Memory B cell (primary cell): ENCODE measurements at places on chromosomes 5 and 9.

GRCh38 chr5:151757233-151758140 lies 944 bp downstream of the ATOX1 start:
- no peak for DNase-seq

DNA sequence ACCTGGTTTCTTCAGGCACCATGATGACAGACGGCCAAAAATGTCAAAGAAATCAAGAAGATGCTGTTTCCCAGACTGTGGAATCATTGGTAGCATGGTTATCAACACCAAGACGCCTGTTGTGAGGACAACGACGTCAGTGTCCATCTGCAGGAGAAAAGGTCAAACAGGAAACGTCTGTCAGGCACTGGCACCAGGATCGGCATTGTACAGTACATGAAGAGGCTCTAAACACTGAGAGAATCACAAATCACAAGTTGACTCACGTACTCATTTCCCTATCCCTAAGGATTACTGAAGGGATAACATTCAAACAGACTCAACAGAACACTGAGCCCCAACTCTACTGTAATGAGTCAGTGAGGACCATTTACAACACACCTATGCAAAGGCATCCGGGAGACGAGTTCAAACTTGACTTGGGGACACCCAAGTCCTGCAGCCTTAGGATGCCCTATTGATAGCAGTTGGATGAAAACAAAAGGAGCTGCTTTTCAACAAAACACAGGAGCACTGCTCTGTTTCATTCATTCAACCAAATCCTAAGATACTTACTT lies 21.0 kb downstream of the TSC1 start:
- no peak for DNase-seq

DNA sequence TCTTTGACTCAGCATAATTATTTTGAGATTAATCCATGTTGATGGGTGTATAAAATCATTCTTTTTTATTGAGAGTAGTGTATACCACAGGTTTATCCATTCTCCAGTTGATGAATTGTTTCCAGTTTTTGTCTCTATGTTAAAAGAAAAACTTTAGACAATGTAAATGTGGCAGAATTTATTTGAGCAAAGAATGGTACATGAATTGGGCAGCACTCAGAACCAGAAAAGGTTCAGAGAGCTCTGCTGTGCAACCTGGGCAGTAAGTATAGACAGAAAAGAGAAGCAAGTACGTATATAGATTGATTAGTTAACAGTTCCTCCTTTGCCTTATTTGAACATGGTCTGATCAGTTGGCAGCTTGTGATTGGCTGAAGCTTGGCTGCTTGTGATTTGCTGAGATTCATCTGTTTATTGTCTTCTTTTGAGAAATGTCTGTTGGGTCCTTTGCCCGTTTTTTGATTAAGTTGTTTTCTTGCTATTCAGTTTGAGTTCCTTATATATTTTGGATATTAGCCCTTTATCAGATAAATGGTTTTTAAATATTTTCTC lies 41.4 kb downstream of the CDC42SE2 start:
- DNase-seq, result no peak

- DNase-seq, result no peak
Observed at GRCh38 chr9:5630081-5630507, 1.2 kb downstream of the RIC1 start.

- no peak for DNase-seq
Observed at GRCh38 chr5:36305571-36306326, 4.0 kb upstream of the RANBP3L start.

DNA sequence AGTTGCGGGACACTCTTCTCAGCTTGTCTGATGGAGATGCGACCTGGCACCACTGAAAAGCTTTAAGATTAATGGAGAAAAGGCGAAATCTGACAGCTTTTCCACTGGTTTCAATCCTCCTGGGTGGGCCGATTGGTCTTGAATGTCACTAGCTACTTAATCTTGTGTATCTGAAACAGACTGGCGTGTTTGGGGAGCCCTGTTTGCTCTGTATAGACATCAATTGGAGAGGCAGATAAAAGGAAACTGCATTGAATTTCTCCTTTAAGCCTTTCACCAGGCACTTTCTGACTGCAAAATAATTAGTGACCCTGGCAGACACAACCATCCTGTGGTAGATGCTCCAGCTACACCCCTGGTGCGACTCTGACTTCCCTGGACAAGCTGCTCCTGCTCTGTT lies 224.2 kb downstream of the NDUFS4 start:
- DNase-seq, result no peak

DNA sequence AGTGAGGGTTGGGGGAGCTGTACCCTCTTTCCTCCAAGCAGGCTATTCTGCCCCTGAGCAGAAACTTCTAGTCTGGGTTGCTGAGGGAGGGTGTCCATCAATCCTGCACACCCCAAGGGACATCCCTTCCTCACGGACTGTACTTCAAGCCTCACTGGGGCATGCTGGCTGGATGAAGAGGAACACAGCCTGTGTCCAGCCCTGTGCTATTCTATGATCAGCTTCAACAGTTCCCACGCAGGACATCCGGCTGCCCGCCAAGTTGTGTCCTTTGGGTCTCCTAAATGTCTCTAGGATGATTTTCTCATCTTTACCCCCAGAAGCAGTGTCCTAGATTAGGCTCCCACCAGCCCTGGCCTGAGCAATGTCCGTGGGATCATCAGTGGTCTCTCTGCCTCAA lies 68.1 kb downstream of the CRB2 start:
- no peak for DNase-seq

DNA sequence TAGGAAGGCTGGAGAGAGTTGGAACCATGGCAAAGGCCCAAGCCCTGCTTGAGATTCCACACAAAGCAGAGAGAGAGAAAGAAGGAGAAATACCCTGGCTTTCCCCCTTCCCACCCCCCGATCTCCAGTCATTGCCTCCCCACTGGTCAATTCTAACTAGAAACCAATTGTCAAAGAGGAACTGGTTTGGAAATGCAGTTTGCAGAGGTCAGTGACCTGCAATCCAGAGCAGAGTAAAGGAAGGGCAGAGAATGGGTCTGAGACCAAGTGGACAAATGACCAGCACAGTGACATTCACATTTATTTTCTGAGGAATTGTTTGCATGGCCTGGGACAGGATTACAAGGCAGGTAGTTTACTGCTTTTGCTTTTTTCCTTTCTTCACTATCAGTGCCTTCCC lies 37.5 kb upstream of the ZFYVE16 start:
- DNase-seq, result no peak

GRCh38 chr9:97688654-97689053 lies 8.5 kb downstream of the XPA start:
- no peak for DNase-seq

DNA sequence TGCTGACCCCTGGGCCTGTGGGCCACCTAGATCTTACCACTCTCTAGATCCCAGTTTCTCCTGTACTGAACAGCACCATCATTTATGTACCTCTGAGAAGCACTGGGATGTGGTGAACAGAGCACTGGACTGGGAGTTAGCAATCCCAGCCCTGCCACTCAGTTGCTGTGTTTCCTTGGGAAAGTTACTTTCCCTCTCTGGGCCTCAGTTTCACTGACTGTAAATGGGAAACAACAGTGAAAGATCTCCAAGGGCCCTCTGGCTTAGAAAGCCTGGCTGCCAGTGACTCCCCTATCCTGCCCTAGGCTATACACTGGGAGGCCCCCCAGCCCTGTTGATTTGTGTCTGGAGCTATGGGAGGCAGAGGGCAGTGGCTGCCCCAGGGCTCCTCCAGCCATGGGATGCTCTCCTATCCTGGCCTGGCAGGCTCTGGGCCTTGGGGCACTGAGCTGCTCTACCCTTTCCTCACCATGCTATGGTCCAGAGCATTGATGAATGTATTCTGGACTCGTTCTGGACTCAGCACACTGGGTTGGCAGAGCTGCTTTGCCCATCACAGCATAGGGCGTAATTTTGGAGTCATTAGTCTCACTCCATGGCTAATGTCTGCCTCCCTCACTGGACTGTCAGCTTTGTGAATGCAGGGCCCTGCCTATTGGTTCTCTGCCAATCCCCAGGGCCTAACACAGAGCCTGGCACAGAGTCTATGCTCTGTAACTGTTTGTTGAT lies 99.3 kb downstream of the RGS3 start:
- no peak for DNase-seq

- no peak for DNase-seq
Observed at GRCh38 chr9:36980148-36980974, 53.7 kb downstream of the PAX5 start.

DNA sequence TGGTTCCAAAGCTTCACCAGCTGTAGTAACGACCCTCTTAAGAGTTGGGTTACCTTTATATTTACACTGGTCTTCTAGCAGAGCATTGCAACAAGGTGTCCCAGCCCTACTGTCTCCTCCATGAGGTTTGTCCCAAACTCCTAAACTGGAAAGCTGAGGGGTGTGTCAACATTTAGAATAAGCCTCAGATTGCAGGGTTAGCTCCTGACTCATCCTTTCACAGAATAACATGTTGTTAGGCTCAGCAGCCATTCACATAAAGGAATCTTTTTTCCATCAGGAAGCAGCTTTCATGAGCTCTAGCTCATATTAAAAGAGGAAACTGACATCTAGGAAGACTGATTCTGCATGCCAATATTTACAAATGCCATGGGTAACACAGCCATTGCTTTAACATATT lies 238.7 kb downstream of the EFNA5 start:
- DNase-seq, result no peak

- DNase-seq, result peak; percentile 60
Observed at GRCh38 chr5:181181650-181182565, 23.1 kb downstream of the TRIM7 start.

DNA sequence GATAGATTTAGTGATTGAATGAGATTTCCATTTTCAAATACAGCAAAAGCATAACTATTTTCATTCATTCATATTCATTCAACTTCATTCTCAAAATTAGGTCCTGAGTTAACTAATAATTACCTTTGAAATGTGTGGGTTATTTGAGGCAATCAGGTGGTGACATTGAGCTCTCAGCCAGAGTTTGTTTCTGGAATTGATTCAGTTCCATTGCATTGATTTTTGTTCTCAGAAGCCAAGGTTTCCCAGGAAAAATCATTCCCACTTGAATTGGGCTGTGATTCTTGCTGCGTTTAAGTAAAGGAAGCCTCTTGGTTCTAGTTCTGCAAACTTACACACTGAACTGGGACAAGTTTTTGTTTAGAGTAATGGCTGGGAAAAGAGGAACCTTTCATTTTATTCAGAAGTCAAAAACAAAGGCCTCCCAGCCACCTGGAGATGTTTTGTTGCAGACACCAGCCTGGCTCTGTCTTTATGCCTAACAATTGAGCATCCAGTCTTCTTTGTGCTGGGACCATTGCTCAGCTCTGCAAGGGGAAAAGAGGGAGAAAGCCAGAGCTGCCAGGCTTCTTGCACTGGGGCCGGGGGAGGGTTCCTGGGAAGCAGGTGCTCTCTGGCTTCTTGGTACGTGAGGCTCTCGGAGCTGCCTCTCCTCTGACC lies 198.6 kb downstream of the TRIO start:
- no peak for DNase-seq

DNA sequence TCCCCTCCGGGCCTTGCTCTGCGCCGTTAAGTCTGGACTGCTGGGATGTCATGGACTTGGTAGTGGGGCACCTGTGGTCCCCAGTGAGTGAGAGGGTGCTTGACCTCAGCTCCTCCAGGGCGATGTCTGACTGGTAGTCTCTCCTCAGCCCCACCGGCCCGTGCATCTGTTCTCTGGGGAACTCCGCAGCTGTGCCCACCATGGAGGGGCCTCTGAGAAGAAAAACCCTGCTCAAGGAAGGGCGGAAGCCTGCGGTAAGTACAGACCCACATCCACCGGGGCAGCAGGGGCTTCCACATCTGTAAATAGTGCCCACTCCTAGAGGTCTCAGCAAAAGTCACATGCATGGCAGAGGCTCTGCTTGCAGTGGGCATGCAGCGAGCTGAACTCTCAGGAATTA lies 52.6 kb upstream of the GARNL3 start:
- DNase-seq, result no peak

GRCh38 chr5:6455571-6456200 lies 7.0 kb downstream of the UBE2QL1 start:
- no peak for DNase-seq

- peak; percentile 15 for DNase-seq
Observed at GRCh38 chr5:58459146-58460001, 512 bp downstream of the PLK2 start.

DNA sequence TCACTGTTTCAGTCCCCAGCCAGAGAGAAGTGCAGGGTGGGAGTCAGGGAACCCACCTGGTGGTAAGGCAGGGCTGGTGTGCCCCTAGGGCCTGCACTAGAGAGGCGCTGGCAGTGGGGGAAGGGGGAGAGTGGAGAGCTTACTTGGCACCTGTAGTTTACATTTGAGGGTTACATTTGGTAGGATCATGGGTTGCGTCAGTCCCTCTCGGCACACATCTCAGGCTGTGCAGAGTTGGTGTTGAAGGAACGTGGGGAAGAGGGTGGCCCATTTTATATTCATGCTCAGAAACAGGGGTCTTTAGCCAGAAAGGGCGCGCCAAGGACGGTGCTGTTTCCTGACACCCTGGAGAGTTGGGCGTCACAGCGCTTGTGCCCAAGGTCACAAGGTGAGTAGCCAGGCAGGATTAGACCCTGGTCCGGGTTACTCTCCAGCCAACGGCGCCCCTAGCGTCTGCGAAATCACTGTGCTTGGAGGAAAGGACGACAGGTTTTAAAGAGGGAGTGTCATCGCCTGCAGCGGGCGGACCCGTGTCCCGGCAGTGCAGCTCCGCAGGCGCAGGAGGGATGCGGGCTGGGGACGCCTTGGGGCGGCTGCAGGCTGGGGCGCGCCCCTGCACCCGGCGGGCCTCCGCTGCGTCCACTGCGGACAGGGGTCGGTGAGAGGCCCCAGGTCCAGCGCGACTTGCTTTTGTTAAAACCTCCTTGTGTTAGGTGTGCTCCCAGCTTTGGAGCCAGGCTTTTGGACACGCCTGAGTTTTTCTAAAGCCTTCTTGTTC lies 272.6 kb downstream of the FANCC start:
- no peak for DNase-seq

- no peak for DNase-seq
Observed at GRCh38 chr5:33242277-33242676, 198.5 kb upstream of the TARS1 start.

- no peak for DNase-seq
Observed at GRCh38 chr5:60826653-60827052, 17.4 kb downstream of the ELOVL7 start.

DNA sequence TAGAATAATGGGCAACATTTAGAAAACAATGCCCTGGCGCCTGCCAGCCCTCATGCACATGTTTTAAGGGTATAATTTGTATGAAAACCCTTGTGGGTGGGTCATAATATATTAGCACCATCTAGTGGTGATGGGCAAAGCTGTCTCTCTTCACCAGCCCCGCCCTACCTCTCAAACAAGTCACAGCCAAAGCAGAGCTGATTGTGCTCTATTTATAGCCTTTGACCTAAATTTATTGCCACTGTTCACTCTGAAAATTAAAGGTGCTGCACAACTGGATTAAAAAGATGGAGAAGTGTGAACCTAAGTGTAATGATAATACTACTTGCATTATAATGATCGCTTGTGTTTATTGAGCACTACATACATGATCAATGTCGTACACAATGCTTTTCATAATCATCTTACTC lies 131.9 kb upstream of the ANKH start:
- peak; percentile 34 for DNase-seq

DNA sequence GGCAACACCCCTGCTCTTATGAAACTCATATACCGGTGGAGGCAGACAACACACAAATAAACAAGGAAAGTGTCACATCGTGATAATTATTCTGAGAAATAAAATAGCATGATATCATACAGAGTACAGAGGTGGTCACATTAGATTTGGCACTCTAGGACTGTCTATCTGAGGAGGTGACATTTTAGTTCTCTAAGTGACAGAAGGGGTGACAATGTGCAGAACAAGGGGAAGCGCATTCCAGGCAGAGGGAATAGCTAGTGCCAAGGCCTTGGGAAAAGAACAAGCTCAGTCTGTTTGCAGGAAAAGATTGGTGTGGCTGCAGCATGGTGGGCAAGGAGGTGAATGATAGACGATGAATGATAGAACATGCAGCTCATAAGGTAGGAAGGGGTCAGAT lies 12.7 kb upstream of the IRF1 start:
- no peak for DNase-seq

- no peak for DNase-seq
Observed at GRCh38 chr9:129554649-129555048, 66.3 kb downstream of the C9orf50 start.
